ENCODE measurements at places on chromosomes 3 and 15.

GRCh38 chr3:106848099-106848498 is 529.1 kb upstream of the CCDC54 start:
- DNase-seq: no peak

- no peak for DNase-seq
Measured at GRCh38 chr3:147368561-147369221, 37.7 kb downstream of the ZIC4 start.

DNA sequence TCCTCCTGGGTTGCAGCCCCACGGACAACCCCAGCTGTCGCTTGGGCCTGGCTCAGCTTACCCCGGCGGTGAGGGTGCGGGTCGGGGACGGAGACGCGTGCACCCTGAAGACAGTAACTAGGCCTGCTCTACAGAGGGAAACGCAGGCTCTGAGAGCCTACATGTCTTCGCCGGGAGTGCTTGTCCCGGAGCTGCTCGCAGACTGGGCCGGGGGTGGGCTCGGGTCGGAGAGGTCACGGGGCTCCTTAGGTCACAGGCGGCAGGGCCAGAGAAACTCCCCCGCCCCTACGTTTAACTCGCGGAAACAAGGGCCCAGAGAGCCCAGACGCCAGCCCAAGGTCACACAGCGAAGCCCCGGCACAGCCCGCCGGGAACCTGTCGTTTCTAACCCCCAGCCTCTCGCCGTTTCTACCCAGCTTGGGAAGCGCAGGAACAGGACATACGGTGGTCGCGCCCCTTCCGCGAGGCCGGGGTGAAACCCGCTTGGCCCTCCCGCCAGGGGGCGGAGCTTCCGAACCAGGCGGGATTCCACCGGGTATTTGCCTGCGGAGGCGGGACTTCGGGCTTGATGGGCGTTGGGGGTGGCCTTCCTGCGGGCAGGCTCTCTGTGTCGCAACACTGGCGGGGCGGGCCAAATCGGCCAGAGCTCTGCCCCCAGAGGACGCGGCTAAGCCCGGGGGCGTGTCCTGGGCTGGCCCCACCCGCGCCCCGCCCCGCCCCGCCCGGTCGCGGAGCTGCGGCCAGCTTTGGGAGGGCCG is at the start of gene HDAC11:
Gene HDAC11, plus strand, starts transcription at position 725 of the 758 bp plus-strand sequence. CDS start 42 bp downstream, outside the sequence.
- peak; percentile 95 for DNase-seq

GRCh38 chr3:62667714-62668113 is 207.5 kb downstream of the CADPS start:
- DNase-seq: no peak

DNA sequence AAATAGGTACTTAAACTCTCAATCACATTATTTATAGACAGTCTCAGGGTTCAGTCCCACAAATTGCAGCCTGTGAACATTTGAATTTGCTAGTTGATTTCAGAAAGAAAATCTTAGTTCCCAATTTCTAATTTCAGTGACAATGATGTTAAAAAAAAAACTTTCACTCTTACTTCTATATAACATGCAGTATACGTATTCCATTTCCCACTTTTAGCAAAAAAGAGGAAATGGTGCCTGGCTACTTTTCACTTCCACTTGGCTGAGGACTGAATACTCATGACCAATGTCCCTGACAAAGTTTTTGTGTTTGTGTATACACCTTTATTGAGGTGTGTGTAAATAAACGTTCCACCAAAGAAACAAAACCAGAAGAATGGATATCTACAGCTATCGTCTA is 32.1 kb upstream of the XCR1 start:
- DNase-seq: no peak

DNA sequence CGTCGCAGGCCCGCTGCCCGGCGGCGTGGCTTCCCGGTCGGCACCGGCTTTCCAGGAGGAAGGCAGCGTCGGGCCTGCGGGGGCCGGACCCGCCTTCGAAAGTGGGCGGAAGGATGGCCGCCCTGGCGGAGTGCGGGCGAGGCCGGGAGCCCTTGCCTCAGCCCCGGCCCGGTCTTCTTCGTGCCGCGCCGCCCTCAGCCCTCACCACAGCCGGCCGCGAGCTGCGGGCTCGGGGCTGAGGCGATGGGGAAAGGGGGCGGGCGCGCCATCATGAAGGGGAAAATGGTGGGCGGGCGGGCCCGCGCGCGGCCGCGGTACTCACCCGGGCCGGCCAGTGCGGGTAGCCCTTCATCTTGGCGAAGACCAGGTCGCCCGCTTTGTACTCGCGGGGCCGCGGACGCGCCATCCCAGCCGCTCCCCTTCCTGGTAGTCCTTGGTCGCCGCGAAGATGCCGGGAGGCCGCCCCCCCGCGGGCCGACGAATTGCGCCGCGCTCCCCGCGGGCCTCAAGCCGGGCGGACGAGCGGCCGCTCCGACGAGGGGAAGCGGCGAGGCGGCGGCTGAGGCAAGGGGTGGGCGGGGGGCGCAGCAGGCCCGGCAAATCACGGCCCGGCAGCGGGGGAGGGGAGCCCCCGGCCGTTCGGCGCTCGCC is 489 bp downstream of the HDGFL3 start:
- DNase-seq: peak; percentile 1

DNA sequence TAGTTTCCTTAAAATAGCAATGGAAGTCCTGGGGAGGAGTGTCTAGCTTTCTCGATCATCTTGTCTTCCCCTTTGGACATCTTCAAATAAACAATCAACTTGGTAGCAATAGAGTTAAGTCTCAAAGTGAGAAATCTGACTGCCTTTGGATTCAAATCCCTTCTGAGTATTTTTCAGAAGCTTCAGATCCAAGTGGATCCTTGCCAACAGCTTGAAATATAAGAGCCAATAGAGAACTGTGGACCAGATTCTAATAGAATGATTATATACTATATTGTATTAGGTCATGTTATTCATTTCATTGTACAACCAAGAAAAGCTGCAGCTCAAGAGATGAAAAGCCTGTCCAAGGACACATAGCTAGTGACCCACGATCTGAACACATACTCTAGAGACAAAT is 60.2 kb downstream of the SYNPR start:
- no peak for DNase-seq

DNA sequence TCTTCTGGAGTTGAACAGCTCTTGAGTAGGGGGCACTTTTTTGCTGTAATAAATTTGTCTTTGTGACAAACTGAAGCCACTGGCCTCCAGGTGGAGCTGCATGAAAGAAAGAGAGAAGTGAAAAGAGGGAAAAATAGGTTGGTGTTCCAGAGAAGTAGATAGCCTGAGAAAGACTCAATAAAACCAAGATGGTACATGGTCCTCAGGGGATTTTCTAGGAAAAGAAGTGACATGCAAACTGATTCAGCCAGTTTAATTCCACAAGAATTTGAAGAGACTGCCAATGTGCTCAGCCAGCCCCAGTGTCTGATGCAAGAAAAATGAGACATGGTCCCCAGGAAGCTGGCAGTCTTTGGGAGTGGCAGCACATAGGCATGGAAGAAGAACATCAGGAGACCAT is 152.7 kb downstream of the CD47 start:
- no peak for DNase-seq

GRCh38 chr15:57109005-57109404 is 190.6 kb downstream of the TCF12 start:
- DNase-seq: no peak

GRCh38 chr3:197027896-197028727 is 1.5 kb downstream of the MELTF start:
- DNase-seq: no peak

Data from stimulated activated CD8-positive, alpha-beta memory T cell treated with anti-CD3 and anti-CD28 coated beads, Interleukin-7, amount 100 ng/mL, for 24 hours (primary cell).